ENCODE measurements at places on chromosomes 2 and 18.

DNA sequence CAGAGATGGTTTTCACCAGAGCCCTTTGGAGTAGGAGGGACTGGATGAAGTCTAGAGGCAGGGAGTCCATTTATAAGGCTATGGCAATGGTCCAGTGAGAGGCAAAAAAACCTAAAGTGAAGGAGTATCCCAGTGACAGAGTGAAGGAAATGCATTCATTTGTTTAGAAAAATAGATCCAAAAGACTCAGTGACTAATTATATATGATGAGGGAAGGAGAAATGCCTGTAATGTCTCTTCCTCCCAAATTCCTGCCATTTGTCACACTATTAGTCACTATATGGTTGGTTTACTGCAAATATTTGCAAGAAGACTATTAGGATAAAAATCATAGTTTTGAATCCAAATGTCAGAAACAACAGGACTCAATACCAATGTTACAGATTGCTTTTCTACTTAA lies 104.2 kb downstream of the ZNF521 start:
- no peak for DNase-seq

DNA sequence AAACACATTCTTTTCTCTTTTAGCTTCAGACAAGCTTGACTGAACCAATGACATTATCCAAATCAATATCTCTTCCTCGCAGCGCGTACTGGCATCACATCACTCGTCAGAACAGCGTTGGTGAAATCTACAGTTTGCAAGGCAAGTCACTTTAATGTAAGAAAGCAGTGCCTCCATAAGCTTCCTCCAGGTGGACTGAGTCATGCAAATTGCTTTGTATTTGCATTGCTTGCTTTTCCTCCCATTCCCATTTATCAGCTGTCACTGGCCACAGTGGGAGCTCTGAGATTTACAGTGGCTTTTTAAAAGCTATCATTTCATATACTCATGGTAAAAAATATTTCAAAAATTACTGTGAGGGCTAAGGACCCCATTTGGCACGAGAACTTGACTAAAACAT lies 189.9 kb downstream of the CD226 start:
- DNase-seq, result no peak

DNA sequence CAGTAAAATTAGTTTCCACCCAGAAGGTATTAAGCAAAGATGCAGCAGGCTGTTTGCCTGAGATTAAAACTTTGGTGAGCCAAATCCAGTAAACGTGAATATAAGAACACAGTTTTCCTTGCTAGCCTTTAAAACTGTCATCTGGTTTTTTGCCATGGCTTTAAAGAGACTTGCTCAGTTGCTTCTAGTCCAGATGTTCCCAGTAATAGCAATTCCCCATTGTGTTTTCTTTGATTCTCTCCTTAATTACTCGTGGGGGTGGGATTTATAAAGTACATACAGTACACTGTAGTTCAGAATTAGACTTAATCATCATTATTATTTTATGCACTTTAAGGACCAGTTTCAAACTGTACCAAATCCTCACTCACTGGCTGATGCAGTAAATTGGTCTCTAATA lies 303.5 kb upstream of the ZNF804A start:
- DNase-seq, result no peak

DNA sequence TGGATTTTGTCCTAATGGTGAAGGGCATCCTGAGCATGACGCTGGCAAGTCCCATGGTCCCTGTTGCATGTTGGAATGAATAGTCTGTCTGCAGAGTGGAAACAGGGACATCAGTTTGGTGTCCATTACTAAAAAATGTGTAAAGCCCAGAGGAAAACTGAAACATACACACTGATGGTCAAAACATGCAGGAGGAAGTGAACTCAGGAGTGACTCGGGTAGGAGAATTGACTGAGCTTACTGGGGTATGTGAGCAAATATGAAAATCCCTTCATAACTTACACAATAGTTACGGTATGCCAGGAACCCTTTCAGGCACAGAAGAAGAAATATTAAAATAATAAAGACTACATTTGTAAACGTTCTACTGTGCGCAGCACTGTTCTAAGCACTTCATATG lies 5.6 kb upstream of the SOX11 start:
- no peak for DNase-seq

DNA sequence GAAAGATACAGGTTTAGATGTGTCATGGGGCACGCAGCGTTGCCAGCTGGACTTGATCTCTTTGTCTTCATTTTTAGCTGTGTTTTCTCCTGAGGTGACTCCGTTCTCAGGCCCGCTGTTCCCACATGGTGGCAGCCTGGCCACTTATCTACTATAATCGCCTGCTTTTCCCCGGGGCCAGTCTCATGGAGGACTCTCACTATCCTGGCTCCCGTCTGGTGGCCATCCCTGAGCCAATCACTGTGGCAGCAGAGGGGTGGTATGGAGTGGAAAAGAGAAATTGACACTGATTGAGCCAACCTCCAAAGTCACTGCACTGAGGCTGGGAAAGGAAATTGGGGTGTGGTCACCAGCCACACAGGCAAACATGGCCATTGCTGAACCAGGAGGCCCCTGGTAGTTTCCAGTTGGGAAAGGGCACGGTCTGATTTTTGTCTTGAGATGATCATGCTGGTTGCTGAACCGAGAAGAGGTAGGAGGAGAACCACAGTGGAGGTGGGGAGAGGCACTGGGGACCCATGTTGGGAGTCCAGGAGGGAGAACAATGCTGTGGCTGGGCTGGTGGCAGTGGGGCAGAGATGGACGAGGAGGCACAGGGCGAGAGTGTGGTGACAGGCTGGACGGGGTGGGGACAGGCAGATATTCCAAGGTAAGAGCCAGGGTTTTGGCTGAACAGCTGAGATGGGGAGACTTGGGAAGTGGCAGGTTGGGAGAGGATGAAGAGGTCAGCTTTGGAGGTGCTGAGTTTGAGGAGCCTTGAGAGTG lies 45.6 kb downstream of the KCNIP3 start:
- DNase-seq, result no peak
